T-cell (primary cell): ENCODE measurements at places on chromosomes 5 and 9.
A peak's percentile ranks its signal among the peaks of the same experiment; 100 is the strongest.

DNA sequence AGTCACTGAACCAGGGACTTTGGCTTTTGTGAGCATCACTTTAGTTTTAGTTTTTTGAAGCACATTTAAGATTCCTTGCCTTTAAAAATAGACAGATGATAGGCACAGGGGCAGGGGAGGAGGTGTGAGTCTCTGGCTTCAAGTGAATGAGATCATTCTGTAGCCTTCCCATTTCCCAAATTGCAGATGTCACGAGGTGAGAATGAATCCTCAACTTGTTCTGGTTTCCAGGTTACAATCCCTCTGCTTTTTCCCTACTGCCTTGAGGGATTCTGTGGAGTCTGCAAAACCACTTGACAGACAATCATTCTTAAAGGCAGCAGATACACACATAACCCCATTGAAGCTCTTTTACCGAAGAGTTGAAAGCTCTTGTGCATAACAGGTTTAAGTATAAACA lies 332.4 kb downstream of the DMAC1 start:
- no peak for DNase-seq

GRCh38 chr5:66209794-66210193 lies 65.7 kb downstream of the SREK1 start:
- no peak for DNase-seq

GRCh38 chr9:26650325-26650724 lies 242.3 kb downstream of the CAAP1 start:
- no peak for DNase-seq

DNA sequence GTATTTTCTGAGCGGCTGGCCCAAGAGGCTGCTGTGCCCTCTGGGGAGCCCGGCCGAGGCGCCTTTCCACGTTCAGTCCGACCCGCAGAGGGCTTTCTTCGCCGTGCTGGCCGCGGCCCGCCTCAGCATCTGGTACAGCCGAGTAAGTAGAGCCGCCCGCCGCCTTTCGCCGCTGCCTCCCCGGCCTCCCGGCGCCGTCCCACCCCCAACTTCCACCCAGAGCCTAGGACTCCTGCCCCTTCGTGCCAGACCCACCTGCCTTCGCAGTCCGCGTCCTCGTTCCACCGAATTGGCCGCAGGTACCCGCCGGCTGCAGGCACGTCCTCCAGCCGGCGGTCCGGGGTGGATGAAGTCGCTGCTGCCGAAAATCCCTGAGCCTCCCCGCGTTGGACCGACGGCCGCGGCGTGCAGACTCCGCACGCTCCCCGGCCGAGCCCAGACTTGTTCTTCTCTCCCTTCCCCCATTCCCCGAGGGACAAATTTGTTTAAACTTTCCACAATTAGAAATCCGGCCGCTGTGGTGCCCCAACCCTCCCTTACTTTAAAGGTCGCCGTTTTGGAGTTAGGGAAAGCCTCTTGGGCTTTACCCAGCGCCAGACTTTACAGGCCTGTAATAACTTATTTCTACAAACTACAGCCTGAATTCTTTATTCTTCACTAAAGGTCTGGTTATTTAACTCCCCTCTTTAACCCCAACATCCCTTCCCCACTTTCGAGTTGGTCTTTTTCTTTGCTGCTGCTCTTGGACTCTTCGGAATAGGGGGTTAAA lies 589 bp downstream of the RIC1 start:
- peak; percentile 2 for DNase-seq

GRCh38 chr5:5183189-5183699 lies 43.1 kb downstream of the ADAMTS16 start:
- no peak for DNase-seq

DNA sequence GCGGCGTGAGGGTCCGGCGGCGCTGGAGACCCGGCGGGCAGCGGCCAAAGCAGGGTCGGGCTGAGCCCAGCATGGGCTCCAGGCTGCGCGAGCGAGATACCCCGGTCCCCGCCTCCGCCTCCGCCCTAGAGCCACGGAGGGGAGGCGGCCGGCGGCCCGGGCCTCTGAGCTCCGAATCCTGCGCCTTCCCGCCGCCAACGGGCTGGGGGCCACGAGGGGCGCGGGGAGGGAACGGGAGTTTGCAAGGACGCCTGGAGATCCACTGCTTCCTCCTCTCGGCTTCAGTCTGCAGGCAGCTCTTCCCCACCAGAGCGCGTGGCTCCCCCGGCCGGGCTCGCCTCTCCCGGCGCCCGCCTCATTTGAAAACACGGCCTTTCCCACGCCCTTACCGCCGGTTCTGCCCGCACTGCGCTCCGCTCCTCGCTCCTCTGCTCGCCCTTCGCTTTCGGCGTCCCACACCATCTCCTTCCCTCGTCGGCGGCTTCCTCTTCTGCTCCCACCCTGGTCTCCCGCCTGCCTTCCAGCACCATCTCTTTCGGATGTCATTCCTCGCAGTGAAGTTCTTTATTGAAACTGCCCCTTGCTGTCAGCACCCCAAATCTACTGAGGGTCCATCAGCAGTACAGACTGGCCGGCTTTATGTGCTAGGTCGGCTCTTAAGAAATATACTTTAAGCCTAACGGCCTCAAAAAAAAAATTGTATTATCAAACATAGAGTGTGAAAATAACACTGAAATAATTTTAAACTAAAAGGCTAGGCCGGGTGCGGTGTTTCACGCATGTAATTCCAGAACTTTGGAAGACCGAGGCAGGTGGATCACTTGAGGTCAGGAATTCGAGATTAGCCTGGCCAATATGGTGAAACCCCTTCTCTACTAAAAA lies 105.0 kb upstream of the FAM120A start:
- no peak for DNase-seq

DNA sequence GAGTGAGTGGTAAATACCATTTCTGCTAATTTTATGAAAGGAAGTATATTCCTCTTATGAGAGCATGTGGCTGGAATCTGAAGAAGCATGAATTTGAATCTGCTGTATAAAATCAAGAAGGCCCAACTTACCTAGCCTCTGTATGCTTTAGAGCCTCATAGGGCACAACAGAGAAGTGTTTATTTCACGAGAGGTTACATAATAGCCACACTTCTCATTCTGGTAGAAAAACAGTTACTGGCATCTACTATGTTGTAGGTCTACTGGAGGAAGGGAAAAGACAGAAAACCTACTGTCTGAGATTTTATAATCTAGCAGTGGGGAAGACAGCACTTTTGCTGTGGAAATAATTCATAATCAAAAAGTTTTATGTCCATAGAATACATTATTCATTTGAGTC lies 172.6 kb upstream of the ZNF608 start:
- DNase-seq, result no peak

GRCh38 chr5:149371296-149371962 lies 7.7 kb downstream of the IL17B start:
- peak; percentile 45 for DNase-seq

- no peak for DNase-seq
Measured at GRCh38 chr9:76342858-76343257, 51.4 kb downstream of the RFK start.

GRCh38 chr5:2687746-2688145 lies 63.7 kb downstream of the IRX2 start:
- DNase-seq, result no peak

- no peak for DNase-seq
Measured at GRCh38 chr5:146206257-146206656, 2.9 kb downstream of the RBM27 start.

- no peak for DNase-seq
Measured at GRCh38 chr9:133304158-133304470, 29.1 kb upstream of the ABO start.

GRCh38 chr5:173395257-173395932 lies 67.2 kb upstream of the STC2 start:
- no peak for DNase-seq

GRCh38 chr5:126846344-126846743 lies 69.4 kb downstream of the LMNB1 start:
- no peak for DNase-seq

- DNase-seq, result no peak
Measured at GRCh38 chr5:69271376-69271775, 36.7 kb downstream of the CDK7 start.

DNA sequence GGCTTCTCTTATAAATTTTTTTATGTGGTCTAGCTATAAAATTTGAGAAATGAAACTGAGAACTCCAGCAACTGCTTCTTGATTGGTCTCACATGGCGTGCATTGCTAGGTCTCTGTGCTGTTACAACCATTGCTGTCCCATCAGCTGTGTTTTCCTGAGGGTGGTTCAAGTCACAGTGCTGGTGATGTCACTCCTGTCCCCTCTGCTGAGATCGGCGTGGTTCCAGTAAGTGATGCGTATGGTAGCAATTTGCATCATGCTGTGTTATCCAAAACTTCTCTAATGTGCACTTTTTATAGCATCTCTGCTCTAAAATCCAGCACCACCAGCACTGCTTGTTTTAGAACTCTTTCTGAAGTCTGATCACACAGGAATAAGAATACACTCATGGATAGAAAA lies 112.6 kb upstream of the ZNF608 start:
- no peak for DNase-seq

DNA sequence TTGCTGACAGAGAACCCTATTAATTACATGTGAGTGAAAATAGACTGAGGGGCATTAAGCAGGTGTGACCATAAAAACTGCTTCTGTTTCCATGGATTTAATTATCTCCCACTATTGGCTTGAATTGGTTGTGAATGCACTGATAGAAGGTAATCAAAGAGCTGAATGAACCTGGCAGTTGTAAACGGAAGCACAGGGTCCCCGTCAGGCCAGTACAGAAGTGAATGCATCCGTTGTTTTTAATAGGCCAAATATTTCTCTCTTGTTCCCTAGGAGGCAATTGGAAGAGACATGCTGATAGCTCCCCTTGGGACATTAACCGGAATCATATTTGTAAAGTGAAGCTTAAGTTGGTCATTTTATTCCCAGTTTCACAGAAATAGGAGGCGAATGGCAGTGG lies 147.0 kb downstream of the CAVIN4 start:
- DNase-seq, result no peak

DNA sequence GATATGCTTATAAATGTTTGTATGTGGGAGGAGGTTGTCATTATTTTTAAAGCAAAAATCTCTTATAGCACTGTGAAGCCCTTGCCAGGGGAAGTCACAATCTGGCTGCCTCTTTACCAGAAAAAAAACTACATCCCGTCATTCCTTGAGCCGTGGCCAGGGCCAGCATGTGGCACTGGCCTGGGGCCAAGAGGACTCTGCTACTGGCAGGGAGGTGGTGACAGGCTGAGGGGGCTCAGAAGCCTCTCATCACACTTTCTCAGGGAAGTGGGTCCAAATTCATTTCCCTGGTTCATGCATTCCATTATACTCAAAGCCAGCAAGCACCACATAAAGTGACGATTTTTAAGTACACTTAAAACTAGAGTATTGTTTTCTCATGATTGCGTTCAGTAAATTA lies 457.3 kb downstream of the ZNF608 start:
- no peak for DNase-seq

GRCh38 chr5:104299998-104300706 lies 737.6 kb upstream of the NUDT12 start:
- no peak for DNase-seq

GRCh38 chr5:51650824-51651223 lies 267.6 kb downstream of the ISL1 start:
- no peak for DNase-seq

- DNase-seq, result no peak
Measured at GRCh38 chr9:134546246-134546731, 95.3 kb upstream of the COL5A1 start.

DNA sequence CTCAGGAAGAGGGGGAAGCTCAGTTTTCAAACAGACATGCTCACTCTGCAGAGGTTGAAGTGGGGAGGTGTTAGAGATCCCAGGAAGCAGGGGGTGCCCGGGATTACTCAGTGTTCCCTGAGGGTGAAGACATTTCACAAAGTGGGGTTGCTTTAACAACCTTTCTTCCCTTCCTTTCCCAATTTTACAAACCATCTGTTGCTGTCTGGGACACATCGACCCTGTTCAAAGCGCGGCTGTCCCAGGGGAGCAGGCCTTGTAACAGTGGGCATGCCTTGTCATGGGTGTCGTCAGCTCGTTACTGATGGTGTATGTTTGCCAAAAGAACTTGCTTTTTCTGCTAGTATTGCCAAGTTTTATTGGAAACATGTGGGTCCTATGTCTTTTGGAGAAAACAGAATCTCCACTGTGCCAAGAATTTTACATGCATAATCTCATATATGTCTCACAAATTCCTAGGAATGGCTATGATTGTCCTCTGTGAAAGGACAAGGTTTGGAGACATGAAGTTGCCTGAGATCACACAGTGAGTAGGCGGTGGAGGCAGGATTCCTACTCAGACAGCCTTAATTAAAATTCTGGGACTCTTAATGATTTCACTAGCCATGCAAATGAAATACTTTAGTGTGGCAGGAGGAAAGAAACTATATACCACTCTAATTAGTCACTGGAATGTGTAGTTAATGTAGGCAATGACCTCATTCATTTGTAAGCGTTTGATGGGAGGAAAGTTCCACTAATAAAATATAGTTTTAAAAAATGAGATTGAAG lies 198.9 kb downstream of the NXNL2 start:
- no peak for DNase-seq

- no peak for DNase-seq
Measured at GRCh38 chr9:86953181-86953580, 5.9 kb upstream of the GAS1 start.

DNA sequence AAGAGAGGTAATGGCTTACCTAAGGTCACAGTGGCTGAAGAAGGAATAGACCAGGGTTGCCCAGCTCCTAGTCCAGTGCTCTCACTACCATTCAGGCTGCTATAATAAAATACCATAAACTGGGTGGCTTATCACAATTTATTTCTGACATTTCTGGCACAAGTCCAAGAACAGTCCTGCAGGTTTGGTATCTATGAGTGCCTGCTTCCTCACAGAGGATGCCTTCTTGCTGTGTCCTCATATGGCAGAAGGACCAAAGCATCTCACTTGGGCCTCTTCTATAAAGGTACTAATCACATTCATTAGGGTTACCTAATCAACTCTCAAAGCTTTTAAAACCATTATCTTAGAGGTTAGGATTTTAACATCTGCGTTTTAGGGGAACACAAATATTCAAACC lies 17.2 kb downstream of the STARD4 start:
- no peak for DNase-seq

GRCh38 chr5:111892949-111893348 lies 136.0 kb upstream of the NREP start:
- no peak for DNase-seq
